ENCODE measurements at places on chromosomes 5 and 9.

DNA sequence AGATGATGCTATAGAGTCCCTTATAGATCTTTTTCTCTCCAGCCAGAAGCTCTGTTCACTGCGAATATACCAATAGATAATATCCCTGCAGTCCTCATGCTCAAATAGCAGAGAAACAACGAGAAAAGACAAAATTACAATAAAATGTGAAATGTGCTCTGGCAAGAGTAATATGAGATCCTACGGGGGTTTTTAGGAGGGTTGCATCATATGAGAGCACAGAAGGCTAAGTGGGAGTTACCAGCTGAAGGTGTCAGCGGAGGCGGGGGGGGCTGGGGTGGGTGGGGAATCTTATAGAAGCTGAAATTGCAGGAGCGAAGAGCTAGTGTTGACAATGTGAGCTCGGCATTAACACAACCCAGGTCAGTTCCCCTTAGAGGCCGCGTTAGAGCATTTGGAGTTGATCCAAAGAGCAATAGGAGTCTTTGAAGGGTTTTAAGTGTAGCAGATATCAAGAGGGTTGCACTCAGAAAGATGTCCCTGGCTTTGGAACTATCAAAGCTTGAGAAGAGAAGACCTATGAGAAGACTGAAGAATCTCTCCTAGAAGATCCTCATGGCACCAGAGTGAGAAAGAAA lies 109.7 kb downstream of the BASP1 start:
- no peak for DNase-seq

GRCh38 chr9:109886617-109887016 lies 106.6 kb downstream of the PALM2AKAP2 start:
- DNase-seq = no peak

DNA sequence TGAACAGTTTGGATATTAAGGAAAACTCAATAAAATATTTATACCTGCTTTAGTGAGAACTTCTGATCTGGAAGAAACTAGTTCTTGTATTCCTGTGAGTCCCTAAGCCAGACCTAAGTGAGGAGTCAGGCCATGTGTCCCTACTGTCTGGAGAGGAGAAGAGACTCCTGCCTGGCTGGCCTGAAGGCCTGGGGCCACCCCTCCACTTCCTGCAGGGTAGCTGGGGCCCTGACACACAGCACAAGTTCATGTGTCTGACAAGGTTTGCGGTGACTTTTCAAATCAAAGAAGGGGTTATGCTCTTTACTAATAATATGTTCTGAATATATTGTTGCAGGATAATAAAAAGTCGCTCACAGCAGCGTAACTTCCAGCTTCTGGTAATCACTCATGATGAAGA lies 16.1 kb upstream of the IL13 start:
- DNase-seq = no peak

- no peak for DNase-seq
These were observed 100.0 kb downstream of the GDNF start for GRCh38 chr5:37739817-37740261.

DNA sequence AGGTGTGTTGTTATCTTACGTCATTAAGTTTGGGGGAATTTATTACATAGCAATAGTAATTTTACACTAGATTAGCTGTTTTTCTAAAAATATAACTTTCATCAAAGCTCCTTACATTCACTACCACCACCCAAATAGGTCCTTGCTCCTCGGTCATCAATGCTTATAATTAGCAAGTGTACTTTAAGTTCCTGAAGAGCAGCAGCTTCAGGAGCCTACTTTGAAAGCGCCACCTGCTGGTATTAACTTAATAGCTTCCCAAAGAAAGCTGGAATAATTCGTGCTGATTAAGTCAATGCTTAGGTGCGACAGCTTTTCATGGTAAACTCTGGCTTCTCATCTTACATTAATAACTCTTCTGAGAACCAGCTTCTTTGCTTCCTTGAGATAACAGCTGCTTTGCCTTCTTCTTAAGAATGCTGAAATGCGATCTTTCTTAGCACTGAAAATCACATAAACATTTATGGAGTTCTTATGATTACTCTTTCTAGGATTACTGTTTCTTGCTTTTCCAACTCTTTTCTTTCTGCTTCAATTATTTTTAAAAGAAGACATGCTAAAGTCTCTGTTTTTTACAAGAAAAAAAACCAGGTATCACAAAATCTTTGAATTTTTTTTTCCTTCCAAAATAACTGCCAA lies 10.0 kb upstream of the C5 start:
- no peak for DNase-seq

DNA sequence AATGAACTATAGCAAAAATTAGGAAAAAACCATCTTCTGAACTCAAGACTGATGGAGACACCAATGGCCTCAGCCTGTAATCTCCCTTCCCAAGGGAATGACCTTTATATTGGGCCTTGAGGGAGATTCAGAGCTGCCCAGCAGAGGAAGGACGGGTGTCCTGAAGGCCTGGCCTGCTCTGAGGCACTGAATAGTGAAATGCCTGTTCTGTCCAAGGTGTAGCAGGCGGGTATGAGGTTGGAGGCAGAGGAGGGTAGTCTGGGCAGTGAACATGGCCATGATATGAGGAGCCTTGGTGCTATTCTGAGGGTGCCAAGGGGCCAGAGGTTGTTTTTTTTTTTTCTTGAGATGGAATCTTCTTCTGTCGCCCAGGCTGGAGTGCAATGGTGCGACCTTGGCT lies 25.0 kb downstream of the PSD2 start:
- DNase-seq = no peak

DNA sequence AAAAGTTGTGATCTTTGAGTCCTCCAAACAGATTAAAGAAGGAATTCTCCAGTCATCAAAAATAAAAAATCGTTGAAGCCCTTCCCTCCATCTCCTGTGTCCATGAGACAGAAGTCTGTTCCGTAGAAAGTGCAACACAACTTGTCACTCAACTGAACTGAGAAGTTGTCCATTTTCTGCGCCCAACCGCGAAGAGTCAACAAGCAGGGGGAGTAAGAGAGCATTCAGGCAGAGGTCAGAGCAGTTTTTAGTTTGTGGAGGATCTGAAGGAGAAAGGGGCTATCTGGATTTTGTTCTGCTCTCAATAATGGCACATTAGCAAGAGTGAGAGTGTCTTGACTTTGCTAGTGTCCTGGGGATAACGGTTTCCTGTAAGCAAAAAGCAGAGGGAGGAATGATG lies 303.9 kb downstream of the ICE1 start:
- DNase-seq = no peak

DNA sequence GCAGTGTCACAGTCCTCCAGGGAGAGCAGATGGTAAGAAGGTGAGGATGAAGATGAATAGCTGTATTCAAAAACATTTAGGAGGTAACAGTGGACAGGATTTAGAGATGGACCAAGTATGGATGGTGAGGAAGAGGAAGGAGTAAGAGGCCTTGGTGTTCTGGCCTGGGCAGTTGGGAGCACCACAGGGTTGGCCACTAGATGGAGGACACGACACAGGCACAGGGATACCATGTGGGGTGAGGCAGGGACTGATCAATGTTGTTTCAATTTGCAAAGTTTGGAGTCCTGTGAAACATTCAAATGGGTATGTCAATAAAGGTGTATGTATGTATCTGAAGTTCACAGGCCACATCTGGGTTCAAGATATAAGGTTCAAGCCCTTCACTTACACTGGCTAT lies 141.1 kb upstream of the RASEF start:
- no peak for DNase-seq

DNA sequence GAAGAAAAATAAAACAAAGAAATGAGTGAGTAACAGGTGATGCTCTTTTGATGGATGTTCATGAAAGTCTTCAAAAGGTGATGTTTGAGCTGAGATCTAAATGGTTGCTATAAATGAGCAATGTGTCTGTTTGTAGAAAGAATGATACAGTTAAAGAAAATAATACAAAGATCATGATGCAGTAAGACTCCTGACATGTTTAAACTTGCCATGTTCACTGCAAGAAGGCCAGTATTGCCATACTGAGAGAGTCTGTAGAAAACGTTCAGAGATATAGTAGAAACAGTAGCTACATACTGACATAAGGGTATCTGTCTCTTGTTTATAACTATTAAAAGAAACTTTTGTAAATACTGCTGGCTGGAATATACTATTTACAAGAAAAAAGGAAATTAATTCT lies 1609.2 kb upstream of the ACO1 start:
- DNase-seq = no peak

GRCh38 chr5:112977440-112977861 lies 853 bp downstream of the DCP2 start:
- DNase-seq = no peak

DNA sequence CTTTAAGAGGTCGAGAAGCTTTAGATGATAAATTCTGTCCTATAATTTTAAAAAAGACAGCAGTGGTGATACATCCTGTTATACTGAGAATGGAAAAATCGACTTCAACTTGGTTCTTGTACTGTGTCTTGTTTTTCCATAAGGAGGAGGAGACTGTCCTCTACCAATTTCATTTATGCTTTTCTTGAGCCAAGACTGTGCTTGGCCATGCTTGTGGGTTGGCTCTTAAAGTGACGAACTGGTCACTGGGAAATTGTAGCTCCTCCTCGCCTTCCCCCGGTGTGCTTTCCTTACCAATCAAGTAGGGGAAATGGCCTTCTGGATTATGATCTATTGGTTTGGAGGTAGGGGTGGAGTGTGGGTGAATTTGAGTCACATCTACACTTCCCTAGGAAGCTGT lies 67.1 kb upstream of the HSPB3 start:
- DNase-seq = no peak

DNA sequence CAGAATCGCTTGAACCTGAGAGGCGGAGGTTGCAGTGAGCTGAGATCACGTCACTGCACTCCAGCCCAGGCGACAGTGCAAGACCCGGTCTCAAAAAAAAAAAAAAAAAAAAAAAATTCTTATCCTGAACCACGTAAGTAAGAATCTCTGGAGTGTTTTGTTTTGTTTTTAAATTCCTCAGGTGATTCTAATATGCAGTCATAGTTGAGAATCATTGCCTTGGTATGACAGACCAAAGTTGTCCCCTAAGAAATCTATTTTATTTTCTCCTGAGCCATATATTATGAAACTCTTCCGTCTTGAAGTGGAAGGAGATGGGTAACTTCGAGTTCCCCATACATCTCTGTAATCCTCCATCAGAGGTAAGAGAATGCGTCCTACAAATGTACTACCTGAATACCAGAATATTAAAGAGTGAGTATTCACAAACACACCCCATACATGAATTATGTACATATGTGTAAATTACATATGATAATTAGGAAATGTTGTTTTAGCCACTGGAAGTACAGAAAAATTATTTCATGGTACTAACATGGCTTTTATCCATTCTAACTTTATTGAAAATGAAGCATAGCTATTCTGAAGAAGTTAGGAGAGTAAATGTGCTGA lies 26.7 kb upstream of the SVEP1 start:
- no peak for DNase-seq

DNA sequence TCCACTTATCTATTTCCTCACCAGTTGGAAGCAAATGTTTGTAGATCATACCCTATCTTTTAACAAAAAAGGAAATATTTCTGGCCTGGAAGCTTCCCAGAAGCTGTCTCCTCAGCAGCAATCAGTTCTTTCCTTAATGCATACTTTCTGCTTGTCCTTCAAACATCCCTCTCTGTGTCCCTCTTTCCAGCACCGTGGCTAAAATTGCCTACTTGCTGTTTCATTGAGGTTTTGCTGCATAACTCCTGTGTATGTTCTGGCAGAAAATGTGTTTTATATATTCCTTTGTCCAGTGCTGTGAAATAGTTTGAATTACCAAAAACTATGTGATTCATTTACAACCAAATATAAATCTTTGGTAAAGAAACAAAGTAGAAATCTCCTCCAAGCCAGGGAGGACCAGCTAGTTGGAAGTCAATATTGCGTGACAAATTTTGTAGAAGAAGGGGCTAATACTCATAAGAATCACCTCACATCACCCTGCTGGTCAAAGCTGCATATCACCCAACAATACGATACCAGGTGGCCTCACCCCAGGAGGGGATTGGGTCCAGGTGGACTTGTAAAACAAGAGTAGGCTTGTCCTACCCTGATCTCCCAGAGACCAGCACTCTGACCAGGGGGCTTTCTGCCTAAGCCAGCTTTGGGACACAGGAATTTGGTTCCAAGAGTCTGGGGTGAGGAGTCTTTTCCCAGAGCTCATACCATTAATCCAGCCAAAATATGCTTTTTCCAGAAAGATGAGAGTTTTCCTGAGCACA lies 198.4 kb upstream of the SNX2 start:
- DNase-seq = no peak

DNA sequence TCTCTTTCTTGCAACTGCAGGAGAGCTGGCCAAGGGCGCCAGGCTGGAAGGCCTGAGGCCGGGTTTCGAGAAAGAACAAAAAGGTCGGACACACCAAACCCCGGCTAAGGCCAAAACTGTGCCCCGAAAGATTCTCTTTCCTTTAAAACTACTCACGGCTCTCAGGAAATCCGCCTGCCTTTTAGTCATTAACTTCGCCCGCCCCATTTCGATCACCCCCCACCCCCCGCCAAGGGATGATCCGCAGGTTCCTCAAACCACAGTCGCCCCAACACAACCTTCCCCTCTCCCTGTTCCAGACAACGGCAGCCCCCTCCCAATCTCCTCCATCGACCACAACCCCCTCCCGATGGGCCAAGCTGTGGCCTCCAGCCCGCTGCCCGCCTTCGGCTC lies 536 bp downstream of the FEM1C start:
- peak; percentile 10 for DNase-seq

- DNase-seq = no peak
These were observed 9.9 kb downstream of the ERGIC1 start for GRCh38 chr5:172843825-172844576.

DNA sequence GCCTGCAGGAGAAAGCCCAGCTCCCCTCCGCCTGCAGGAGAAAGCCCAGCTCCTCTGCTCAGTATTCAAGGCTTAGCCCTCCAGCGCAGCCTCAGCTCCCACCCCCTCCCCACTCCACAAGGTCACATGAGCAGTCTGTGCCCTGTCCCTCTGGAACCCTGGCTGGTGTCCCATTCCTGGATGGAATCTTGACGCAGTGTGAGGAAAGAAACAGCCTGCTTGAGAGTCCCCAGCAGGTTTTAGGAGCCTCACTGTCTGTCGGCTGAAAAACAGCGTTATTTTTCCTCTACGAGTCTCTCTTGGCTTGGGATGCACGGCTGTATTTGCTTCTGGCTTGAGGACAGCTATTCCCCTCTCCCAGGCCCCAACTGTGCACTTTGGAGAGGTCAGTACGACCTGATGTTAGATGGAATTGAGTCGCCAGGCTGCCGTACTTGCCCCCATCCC lies 210.1 kb upstream of the TRIM32 start:
- no peak for DNase-seq

DNA sequence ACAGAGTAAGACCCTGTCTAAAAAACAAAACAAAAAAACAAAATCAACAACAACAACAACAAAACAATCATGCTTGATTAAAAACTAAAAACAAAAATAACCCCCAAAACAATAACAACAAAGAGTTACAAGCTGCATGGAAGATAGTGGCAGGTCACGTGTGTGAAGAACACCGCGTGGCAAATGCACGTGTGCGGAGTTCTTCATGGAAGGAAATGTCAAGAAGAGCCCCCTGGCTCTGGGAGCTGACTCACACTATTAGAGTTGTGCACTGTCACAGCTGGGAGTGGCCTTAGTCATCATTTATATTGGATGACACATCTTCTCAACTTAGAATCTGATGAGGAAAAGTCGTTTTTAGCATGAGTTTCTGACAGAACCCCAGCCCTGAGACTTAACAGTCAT lies 110.5 kb downstream of the JMY start:
- no peak for DNase-seq
